ENCODE measurements at places on chromosomes 7 and 10. TPM values are rescaled to one million over a fixed set of nuclear protein-coding genes. Genes with fewer than 3 reads are reported as not detected.

The PRPS1L1 gene
- not detected for total RNA-seq

DNA sequence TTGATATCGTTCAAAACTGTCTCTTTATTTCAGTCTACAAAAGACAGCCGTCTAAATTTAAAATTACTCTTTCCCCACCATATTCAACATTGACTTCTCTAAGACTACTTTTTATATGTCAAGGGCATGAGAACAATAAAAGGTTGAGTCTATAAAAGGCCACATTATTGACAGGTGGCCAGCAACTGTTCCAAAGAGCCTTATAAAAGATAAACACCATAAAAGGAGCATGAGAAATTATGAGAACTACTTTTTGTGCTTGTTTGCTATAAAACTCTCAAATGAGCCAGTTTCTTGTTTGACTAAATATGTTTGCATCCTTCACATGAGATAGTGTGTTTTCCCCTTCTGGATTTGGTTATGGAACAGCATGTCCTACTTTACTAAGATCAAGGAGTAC lies 189.2 kb downstream of the THSD7A start:
- no peaks in the 10 kb centered on the region for H3K27me3 ChIP-seq
- no peak overlapping the region for H3K27ac ChIP-seq
- no peak for DNase-seq
- no peak overlapping the region for H3K4me3 ChIP-seq
- no peaks in the 10 kb centered on the region for H3K4me1 ChIP-seq

The PITRM1 gene
- 45.9 TPM for total RNA-seq

DNA sequence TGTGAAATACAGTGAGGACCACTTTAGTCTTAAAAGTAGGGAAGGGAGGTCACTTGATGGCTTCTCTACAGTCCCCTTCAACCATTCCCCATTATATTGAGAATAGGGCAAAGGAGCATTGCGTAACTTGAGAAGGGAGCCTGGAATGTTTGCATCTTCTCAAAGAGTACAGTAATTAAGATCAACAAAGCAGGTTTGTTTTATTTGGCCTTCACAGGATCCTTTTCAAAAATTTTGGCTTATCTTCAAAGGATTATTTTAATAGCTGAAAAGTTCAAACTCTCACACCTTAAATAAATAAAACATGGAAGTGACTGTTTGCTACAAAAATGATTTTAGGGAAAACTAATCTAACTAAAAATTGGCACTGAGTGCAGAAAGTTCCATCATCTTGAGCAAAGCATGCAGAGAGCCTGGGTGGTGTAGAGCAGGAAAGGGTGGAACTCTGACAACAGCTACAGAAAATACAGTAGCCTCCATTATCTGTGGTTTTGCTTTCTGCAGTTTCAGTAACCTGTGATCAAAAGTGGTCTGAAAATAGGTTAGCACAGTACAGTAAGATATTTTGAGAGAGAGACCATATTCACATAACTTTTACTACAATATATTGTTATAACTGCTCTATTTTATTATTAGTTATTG lies 214.0 kb downstream of the MDFIC start:
- H3K27ac ChIP-seq: no peak overlapping the region
- H3K4me3 ChIP-seq: no peak overlapping the region
- H3K4me1 ChIP-seq: peaks cover 6% of the 10 kb centered on the region
- DNase-seq: no peak
